Hematopoietic multipotent progenitor cell treated with erythropoietin and hydrocortisone succinate and interleukin-3 and kit ligand, for 17 days (in vitro differentiated cells): ENCODE measurements at places on chromosomes 11 and 22.

GRCh38 chr11:68843052-68843561 lies 1.4 kb upstream of the CPT1A start:
- no peak for DNase-seq

- no peak for DNase-seq
Measured at GRCh38 chr11:129316781-129317180, 58.9 kb upstream of the BARX2 start.

DNA sequence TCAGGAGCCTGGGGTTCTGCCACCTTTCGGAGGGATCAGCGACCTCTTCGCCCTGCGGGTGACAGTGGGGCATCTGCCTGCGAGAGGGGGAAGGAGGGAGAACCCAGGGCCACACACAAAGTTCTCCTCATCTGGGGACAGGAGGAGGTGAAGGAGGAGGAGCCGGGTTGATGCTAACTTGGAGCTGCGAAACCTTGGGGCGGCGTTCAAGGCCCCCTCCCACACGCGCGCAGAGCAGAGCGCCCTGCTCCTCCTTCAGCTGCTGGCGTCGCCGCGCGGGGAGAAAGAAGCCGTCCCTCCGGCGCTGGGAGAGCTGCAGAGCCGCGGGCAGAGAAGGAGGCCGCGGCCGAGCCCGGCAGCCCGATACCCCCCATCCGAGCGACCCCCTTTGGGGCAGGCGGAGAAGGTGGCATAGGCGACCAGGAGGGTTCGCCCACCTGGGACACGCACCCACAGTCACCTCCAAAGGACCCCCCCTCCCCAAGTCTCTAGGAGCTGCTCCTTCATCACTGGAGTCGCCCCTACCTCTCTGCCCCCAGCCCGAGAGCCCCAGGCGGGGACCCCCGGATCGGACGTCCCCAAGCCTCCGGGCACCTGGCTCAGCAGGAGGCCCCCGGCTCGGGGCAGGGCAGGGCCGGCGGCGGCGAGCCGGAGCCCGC lies at the start of gene RASD2:
Gene RASD2, plus strand, starts transcription at position 237 of the 659 bp plus-strand sequence. CDS start 5,979 bp downstream, outside the sequence.
- no peak for DNase-seq

- no peak for DNase-seq
Measured at GRCh38 chr11:95078526-95078925, 11.1 kb upstream of the ENDOD1 start.

DNA sequence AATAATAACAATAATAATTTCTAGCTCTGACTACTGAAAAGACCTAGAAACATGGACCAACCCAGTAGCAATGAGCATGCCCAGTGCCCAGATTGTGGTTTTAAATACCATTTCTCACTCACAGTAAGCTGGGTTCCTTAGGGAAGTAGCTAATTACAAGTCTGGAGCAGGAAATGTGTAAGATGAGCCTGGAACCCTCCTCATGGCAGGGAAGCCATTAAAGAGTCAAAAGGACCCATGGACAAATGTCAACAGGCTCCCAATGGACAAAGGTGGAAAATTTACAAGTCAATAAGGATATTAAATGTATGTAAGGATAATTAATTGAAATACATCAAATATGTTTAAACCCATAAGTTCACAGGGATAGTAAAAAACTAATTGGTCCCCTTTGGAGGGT lies 10.6 kb upstream of the CSNK2A3 start:
- no peak for DNase-seq

- DNase-seq = no peak
Measured at GRCh38 chr22:46618667-46619066, 1.5 kb upstream of the GRAMD4 start.
